IPS DF 19.7 (cell line): ENCODE measurements at places on chromosomes 12 and 14.

DNA sequence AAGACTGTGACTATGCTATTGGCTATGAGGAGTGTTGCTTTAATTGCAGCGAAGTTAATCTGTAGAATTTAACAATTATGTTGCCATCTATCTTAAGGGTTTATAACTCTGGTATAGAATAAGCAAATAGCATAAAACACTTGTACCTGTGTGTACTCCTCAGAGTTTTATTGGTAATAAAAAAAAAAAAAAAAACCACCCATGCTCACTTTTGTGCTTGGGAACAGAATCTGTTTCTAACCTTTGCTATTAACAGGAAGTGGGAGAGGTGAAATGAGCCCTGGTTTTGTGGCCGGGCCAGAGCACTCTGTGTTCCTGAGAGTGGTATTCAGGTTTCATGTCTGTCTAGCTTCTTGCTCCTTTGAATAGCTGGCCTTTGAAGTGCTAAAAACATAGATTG is 53.1 kb downstream of the PDE3A start:
- no peak for DNase-seq

GRCh38 chr14:60656686-60657455 is 7.6 kb upstream of the SIX1 start:
- no peak for DNase-seq

DNA sequence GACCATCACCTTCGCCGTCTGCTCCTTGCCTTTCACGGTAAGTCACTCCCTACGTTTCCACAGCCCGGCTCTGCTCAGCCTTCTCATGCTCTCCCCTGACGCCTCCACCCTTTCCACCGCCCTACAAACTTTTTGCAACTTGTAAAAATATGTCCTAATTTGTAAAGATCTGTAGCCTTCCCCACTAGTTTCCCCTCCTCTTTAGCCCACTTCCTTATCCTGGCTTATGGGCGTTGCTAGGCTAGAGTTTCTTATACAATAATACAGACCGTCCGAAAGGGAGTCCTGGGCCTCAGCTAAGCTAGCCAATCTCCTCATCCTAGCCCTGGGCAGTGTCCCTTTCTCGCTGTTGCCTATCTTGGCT is 1.2 kb downstream of the PTGER2 start:
- no peak for DNase-seq

GRCh38 chr12:57692500-57692899 is 1.4 kb upstream of the OS9 start:
- DNase-seq, result no peak

GRCh38 chr14:24414732-24415420 is 14.6 kb downstream of the CBLN3 start:
- DNase-seq, result no peak

GRCh38 chr14:68359022-68359836 is 433.6 kb downstream of the ZFP36L1 start:
- no peak for DNase-seq

DNA sequence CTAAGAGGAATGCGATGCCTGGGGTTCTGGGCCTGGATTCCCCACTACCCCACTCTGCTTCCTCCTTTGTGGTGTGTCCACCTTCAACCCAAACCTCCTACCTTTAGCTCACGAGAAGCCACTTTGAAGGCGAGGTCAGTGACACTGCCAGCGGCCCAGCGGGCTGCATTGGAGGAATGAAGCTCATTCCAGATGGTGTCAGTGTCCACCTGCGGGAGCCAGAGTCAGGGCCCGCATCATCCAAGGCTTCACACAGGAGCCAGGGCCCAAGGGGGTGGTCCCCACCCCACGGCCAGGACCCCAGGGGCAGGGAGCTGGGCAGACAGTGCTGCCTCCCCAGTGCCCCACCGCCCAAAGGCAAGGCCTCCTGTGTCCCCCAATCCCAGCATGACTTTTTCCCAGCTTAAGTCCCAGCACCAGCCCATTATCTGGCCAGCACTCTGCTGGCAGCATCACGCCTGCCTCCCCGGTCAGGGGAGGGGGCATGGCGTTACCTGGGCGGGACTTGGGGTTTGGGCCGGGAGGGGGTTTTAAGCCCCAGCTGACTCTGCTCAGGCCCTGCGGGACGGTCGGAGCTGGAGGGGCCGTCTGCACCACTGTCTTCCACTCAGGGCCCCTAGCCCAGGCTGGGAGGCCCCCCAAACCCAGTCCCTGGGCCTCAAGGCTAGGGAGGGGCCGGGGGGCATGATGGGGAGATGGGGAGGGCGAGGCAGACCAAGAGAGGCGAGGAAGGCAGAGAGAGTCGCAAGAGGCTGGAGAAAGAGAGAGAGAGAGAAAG is 16.9 kb downstream of the SLC48A1 start:
- DNase-seq, result no peak

- no peak for DNase-seq
These were observed 38.6 kb upstream of the ATF1 start for GRCh38 chr12:50725011-50725942.

GRCh38 chr14:92315050-92315805 is 7.7 kb upstream of the SLC24A4 start:
- DNase-seq, result no peak

GRCh38 chr12:120590741-120591407 is 9.7 kb upstream of the POP5 start:
- no peak for DNase-seq

DNA sequence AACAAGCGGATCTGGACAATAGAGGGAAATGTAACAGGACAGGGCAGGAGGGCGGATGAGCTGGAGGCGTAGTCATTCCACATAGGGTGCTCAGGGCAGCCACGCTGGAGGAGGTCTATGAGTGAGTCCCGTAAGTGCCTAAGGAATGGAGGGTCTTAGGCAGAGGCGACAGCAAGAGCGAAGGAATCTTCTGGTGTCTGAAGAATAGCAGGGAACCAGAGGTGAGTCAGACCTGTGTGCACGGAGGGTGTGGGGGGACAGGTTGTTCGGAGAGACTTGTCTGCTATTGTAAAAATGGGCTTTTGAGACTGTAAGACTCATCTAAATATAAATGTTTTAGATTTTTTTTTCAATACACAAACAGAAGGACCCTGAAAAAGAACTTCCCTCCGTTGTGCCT is 70.6 kb downstream of the SETD3 start:
- no peak for DNase-seq

DNA sequence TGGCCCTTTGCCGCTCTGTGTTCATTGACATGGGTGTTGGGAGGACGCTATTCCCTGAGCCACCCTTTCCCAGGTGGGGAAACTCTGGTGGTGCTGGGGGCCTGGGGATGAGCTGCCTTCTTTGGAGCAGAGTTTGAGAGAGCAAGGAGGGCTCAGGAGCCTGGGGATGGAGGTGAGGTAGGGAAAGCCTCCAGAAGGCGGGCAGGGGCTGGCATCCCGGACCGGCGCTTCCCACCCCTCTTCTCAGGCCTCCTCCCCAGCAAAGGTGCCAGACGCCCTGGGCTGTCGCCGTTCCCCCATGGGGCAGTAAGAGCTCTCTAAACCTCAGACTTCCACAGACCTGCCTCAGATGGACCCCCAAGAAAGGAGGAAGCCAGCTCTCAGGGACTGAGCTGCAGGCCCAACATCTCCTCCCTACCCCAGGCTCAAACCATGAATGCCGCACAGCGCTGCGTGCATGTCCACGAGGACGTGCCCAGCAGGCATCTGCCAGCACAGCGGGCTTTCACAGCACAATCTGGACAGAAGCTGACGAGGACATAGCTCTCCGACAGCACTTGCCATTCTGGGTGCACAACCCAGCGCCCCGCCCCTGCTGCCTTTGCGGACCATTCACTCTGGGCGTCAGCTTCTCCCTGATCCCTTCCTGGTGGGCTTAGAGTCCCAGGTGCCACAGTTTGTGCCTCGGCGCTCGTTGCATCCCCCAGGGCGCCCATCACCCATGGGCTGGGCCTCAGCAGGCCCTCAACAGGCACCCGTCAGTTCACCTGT is 14.9 kb upstream of the TTC7B start:
- DNase-seq, result no peak

- DNase-seq, result no peak
These were observed 42.1 kb downstream of the DYRK2 start for GRCh38 chr12:67690656-67691055.

GRCh38 chr14:69553252-69553651 is 21.4 kb downstream of the CCDC177 start:
- DNase-seq, result no peak

- DNase-seq, result no peak
These were observed 35.0 kb downstream of the GNPTAB start for GRCh38 chr12:101795786-101796185.

DNA sequence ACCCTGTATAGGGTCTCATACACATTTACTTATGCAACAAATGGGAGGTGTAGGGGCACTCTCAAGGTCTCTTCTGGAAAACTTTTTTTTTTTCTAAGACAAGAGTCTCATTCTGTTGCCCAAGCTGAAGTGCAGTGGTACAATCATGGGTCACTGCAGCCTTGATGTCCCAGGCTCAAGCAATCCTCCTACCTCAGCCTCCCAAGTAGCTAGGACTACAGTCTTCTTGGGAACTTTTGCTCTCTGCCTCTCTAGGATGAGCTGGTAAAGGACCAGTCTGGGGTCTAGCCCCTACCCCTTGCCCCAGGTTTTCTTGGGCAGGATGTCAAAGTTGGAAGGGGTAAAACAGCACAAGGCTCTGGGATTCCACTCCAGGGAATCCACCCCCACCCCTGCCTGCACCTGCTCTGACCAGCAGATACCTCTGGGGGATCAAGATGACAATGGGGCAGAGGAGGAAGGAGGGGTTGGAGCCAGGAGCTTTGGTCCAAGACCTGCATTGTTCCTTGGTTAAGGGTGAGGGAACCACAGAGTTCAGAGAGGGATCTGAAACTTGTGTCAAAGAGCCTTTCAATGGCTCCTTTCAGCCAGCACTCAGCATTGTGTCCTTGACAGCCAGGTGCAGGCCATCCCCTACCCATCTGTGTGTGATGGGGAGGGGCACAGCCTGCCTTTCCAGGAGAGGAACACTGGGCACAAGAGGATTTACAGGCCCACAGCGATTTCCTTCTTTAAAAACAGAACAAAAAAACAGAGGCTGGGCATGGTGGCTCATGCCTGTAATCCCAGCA is 12.2 kb downstream of the CTDSP2 start:
- DNase-seq, result no peak

- no peak for DNase-seq
These were observed 178.8 kb downstream of the DACT1 start for GRCh38 chr14:58816416-58817115.

DNA sequence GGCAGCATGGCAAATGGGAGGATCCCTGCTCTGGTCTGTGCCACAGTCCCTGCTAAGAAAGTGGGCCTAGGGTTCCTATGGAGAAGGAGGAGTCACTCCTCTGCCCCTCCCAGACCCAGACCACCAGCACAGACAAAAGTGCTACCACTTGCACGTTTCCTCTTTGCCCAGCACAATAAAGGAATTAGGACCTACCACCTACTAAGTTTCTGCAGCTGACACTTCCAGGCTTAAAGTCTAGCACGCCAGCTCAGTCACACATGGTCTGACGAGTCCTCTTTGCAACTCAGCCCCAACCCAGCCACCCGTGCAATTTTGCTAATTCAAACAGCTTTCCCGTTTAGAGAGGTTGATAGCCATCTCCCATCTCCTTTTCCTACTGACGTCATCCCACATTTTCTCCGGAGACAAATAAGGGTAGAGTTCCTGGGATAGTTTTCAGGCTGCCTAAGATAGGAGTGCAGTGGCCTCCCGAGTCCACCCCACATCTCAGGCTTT is 66.2 kb upstream of the PTGR2 start:
- DNase-seq, result no peak

- DNase-seq, result no peak
These were observed 88.1 kb upstream of the DIO3 start for GRCh38 chr14:101473045-101473729.

DNA sequence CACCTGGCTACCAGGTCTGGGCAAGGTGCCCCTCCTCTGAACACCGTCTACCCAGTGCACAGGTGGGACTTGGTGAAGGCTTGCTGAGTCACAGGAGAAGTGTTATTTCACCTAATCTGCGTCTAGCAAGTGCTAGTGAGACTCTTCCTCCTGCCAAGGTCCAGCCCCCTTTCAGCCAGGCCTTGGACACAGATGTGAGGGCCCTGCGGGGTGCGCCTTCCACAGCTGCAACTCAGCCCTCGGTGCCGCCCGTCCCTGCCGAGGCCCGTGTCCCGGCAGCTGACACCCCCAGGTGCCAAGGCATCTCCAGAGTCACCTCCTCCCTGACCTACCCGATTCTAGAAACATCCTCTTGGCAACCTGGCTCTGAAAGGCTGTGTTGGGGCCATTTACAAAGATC is 55.1 kb downstream of the PRIMA1 start:
- no peak for DNase-seq

GRCh38 chr12:14442221-14442881 is 76.9 kb downstream of the ATF7IP start:
- DNase-seq, result no peak

- no peak for DNase-seq
These were observed 97.6 kb upstream of the DIO3 start for GRCh38 chr14:101463566-101464171.

GRCh38 chr12:58301730-58302122 is 360.4 kb downstream of the ATP23 start:
- DNase-seq, result no peak

DNA sequence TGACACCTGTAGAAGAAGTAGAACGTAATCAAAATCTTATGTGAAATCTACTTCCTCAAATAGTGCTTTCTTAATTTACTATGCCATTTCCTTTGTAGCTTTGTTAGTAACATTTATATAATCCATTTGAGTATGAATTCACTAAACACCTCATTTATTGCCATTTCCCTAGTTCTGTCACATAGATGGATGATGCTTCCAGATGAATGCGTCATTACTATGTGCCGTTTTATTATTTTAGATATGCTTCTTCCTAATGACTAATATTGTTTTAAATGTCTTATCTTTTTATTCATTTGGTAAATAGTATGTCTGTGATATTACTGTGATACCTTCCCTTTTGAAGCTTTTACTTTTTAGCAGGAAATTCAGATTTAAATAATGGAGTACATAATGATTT is 14.4 kb downstream of the FRMD6 start:
- no peak for DNase-seq

DNA sequence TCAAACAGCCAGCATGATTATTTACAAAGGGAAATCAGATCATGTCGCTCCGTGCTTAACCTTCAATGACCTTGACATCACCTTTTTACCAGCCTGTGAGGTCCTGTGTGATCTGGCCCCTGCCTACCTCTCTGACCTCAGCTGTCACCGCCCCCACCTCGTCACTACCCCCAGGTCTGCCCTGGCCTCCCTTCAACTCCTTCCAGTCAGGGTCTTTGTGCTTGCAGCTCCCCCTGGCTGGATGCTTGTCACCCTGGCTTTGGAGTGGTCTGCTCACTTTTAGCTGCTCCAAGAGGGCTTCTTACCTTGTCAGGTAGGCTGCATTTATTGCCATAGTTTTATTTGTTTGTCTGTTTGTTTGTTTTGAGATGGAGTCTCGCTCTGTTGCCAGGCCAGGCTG is 8.2 kb upstream of the MAX start:
- DNase-seq, result peak; percentile 25

- DNase-seq, result no peak
These were observed 8.2 kb upstream of the NTS start for GRCh38 chr12:85865890-85866289.
